ENCODE measurements at places on chromosomes 4 and X.
A peak's percentile ranks its signal among the peaks of the same experiment; 100 is the strongest.

DNA sequence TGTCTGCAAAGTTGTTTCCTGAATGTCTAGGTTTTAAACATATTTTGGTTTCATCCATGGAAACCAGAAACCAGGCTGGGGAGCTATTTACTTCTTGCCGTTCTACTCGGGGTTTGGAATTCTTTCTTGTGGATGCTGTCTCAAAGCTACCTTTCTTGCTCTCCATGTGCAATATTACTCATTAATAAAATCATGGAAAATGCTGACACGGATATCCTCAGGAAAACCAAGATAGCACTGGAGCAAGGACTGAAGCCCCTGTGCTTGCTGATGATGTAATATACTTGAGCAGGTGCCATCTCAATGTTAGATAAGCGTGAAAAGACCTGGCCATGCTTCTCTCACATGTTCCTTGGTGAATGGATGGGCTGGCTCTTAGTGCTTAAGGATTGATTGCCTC lies 41.5 kb upstream of the HPF1 start:
- no peak for DNase-seq

GRCh38 chr4:20151436-20151835 lies 100.3 kb upstream of the SLIT2 start:
- no peak for DNase-seq

DNA sequence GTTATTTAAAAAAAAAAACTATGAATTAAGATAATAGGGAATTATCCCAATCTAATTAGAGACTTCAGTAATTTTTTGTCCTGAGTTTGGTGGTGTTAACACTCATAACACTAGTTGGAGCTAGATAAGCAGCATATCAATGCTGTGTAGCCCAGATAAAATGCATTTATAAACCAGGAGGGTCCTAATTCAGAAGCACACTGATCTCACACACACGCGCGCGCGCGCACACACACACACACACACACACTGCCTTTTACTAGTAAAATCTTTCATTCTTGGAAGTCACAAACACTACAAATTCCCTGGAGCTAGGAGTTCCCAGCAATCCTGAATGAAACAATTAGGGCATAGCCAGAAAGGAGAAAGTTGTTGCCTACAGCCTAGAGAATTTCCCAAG lies 3.2 kb downstream of the UNC5C start:
- no peak for DNase-seq

- DNase-seq: peak; percentile 21
These were observed 8.6 kb upstream of the JADE3 start for GRCh38 chrX:46903458-46904242.

GRCh38 chrX:31021537-31021936 lies 50.3 kb downstream of the FTHL17 start:
- no peak for DNase-seq

DNA sequence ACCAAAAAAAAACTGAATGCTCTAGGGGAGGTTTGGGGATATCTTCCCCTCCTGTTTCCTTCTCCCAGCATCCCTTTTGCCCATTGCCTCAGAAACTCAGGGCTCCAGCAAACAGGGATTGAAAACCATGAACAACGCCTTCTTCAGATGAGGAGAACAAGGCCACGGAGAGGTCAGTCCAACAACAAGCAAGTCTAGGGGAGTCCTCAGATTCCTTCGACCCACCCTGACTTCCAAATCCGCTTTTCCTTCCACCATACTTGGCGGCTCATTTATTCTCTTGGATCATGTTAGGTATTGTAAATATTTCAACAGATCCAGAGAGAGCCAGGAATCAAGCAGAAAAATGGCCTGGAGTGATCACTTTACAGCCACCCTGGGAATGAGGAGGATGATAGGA lies 21.9 kb downstream of the REELD1 start:
- DNase-seq: no peak

DNA sequence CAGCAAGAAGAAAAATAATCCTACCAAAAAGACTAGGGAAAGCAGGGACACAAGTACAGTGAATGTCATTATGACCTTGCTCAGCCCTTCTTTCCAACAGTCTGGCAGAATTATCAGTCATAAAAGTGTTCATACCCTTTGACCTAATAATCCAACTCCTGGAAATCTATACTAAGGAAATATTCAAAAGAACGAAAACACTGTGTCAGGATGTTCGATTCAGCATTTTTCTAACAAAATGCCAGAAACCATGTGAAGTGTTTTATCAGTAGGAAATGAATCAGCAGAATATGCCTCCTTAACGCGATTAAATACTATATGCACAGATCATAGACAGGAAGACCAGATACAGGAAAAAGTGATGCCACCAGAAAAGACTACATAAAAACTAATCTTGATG lies 16.2 kb upstream of the S100G start:
- no peak for DNase-seq

GRCh38 chr4:189656641-189657040 lies 284.0 kb upstream of the FRG1 start:
- DNase-seq: no peak

Measured in activated gamma-delta T cell treated with anti-CD3 and anti-CD28 coated beads, Interleukin-2, amount 50 U/mL, for 16 hours (primary cell).